ENCODE measurements at places on chromosomes 3 and 15. TPM values are rescaled to one million over a fixed set of nuclear protein-coding genes. Genes with fewer than 3 reads are reported as not detected.

Gene STAC
- not detected for total RNA-seq

Gene PATL2
- total RNA-seq, result 8.8 TPM

Gene CP
- total RNA-seq, result not detected

Gene C3orf85
- not detected for total RNA-seq

Gene RYK
- total RNA-seq, result 25.5 TPM

Gene NAA80
- total RNA-seq, result 18.7 TPM

Gene LYSMD4
- 7.7 TPM for total RNA-seq

Gene ACTRT3
- total RNA-seq, result 1.2 TPM

Gene FEZF2
- total RNA-seq, result not detected

Gene TNNC1
- total RNA-seq, result 5.0 TPM

Gene STRA6
- not detected for total RNA-seq

Gene NSUN3
- total RNA-seq, result 17.7 TPM

Gene P3H2
- not detected for total RNA-seq

Gene SPESP1
- total RNA-seq, result not detected

Gene FAIM
- 3.1 TPM for total RNA-seq

Gene CHRNB4
- not detected for total RNA-seq

Gene HRH1
- not detected for total RNA-seq

Gene RPL4
- 4,489 TPM for total RNA-seq

Gene IL1RAP
- 5.6 TPM for total RNA-seq

Gene AMT
- total RNA-seq, result 7.8 TPM

Gene GPR15
- 29.8 TPM for total RNA-seq

Measured in OCI-LY7 (cell line).